IMR-90 (cell line): ENCODE measurements at places on chromosomes 6 and 20.

DNA sequence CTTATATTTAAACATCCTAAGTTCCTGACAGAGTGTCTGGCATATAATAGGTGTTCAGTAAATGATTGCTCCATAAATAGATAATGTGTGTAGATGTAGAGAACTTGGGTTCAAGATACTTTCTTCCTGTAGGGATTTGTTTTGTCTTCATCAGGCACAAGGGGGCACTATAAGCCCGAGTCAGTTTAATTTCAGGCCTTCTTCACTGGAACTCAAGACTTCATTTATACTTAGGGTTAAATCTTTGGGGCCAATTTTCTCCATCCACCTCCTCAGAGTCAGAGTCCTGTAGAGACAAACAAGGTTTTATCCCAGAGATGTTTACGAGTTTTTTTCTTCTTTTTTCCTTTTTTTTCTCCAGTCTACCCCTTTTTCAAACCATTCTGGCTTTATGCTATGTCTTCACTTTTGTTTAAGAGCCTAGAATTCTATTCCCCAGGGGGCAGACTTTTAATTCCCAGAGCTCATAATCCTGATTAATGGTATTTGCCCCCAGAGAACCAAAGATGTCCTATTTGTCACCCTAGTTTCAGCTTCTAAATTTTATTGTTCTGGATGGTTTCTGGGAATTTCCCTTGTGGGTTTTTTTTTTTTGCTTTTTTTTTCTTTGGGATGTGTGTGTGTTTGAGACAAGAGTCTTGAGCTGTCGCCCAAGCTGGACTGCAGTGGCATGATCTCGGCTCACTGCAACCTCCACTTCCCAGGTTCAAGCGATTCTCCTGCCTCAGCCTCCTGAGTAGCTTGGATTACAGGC lies 88.4 kb downstream of the HFE start:
- DNase-seq: peak; percentile 75

GRCh38 chr6:144662812-144663365 lies 377.8 kb downstream of the UTRN start:
- DNase-seq: no peak

DNA sequence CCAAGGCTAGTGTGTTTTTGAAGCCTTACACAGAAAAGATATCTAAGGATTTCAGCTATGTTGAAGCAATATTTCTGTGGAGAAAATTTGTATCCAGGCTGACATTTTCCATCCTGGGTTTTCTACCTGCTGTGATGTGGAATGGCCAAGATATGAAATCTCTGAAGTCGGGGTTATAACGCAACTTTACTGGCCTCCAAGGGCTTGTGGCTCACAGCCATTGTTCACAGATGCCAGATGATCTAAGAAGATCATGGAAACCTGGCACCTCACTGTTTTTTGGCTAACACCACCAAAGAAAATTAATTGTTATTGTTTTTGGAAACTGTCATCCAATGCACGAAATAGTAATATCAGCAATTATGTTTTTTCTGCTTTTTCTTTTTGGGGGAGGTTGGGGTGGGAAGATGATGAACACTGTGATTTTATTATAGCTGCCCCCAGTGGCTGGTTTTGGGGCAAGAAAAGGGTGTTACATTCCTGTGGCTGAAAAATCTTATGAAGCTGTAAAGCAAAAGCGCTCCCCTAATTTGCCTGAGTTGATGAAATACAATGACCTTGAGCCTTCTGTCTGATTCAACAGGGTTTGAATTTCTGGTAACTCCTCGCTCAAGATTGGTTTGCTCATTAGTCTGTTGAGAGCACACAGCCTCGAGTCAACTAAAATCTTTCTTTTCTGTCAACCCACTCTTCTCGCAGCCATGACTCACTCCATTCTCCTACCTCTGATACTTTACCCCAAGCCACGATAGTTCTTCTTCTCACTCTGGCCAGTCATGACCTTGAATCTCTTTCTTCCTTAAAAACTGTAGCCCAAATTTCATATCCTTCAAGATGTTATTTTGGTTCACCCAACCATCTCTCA lies 236.7 kb downstream of the PAX1 start:
- no peak for DNase-seq

GRCh38 chr20:32333988-32334885 lies 23.9 kb upstream of the ASXL1 start:
- no peak for DNase-seq

GRCh38 chr6:6741264-6741663 lies 152.7 kb downstream of the LY86 start:
- no peak for DNase-seq

DNA sequence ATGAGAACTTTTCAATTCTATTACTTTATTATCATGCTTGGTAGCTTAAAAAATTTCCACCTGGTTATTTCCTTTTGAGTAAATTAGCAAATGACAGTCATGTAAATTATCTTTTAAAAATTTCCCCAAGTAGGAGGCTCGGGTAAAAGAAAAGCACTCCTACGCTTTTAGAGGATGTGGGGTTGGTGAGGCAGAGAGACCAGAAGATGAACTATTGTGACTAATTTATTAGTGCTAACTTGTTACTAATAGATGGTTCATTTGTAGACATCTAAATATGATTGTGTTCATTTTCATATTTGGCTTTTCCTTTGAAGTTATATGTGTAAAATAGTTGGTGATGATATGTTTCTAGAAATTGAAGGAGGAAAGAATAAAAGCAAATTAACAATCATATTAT lies 27.0 kb downstream of the ZNF292 start:
- DNase-seq: no peak

- DNase-seq: no peak
These were observed 10.9 kb upstream of the GLP1R start for GRCh38 chr6:39037707-39038106.

DNA sequence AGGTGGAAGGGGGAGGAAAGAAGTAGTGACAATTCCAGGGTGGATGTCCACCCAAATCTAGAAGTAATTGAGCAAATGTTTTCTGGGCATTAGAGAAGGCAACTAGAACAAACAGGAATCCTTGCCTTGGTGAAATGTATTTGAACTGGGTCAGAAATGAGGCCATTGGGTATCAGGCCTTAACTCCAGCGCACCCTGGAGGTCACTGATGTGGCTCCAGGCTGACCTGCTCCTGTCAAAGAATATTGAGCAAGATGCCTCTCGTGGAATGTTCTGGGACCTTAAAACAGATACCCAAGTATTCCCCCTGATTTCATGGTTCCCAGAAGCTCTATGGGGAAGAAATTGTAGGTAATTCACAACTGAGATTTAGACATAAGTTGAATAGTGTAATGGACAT lies 6.9 kb downstream of the HLA-DPB1 start:
- peak; percentile 13 for DNase-seq

- no peak for DNase-seq
These were observed 145.1 kb upstream of the PRDM1 start for GRCh38 chr6:105940990-105941389.
